Smooth muscle cell of the pulmonary artery (primary cell): ENCODE measurements at places on chromosomes 13 and 19. TPM values are rescaled to one million over a fixed set of nuclear protein-coding genes. Genes with fewer than 3 reads are reported as not detected.

PSG5 gene
- 0.26 and 6.9 TPM in 2 replicates for total RNA-seq

HSD17B14 gene
- 2.2 and 2.8 TPM in 2 replicates for total RNA-seq

PRR19 gene
- 0.20 and 0.23 TPM in 2 replicates for total RNA-seq

IZUMO2 gene
- not detected in 2 replicates for total RNA-seq

NDUFA11 gene
- 116 and 128 TPM in 2 replicates for total RNA-seq

GDF15 gene
- total RNA-seq: 78.5 and 124 TPM in 2 replicates

WDR83 gene
- 8.8 and 9.8 TPM in 2 replicates for total RNA-seq

IFNL1 gene
- not detected in 2 replicates for total RNA-seq

SHD gene
- not detected in 2 replicates for total RNA-seq

CD37 gene
- total RNA-seq: not detected in 2 replicates

GRK1 gene
- total RNA-seq: 0.03 TPM in 1 of 2 replicates, not detected in the other

ZNF837 gene
- 1.4 and 1.9 TPM in 2 replicates for total RNA-seq

TMEM145 gene
- not detected in 2 replicates for total RNA-seq

PSG3 gene
- not detected in 2 replicates for total RNA-seq
